ENCODE measurements at places on chromosomes 7 and 10. TPM values are rescaled to one million over a fixed set of nuclear protein-coding genes. Genes with fewer than 3 reads are reported as not detected.

Gene CTTNBP2
- not detected for total RNA-seq

Gene SFTPA2
- total RNA-seq = not detected

Gene ZNF804B
- not detected for total RNA-seq

Gene C10orf53
- total RNA-seq = not detected

Gene AKR1C3
- 144 TPM for total RNA-seq

Gene MARVELD1
- total RNA-seq = 40.8 TPM

Gene ZDHHC16
- total RNA-seq = 60.2 TPM

Gene SLC29A3
- 2.1 TPM for total RNA-seq

Gene LMOD2
- not detected for total RNA-seq

Gene GPR141
- not detected for total RNA-seq

Gene ATOH7
- total RNA-seq = not detected

Gene MSMB
- not detected for total RNA-seq

Gene PARD3
- total RNA-seq = 56.2 TPM

Gene PHYH
- 9.0 TPM for total RNA-seq

Gene CRTAC1
- total RNA-seq = 0.80 TPM

Gene ERCC6
- 98.9 TPM for total RNA-seq

Gene NANOS1
- total RNA-seq = 0.27 TPM

Gene PAX4
- not detected for total RNA-seq

Gene HABP2
- total RNA-seq = not detected

Gene HERPUD2
- 25.3 TPM for total RNA-seq

Gene PON1
- total RNA-seq = not detected
